ENCODE measurements at places on chromosomes 6 and 20.

- DNase-seq: peak; percentile 11
Observed at GRCh38 chr6:158972241-158973233, 27.5 kb downstream of the RSPH3 start.

- no peak for DNase-seq
Observed at GRCh38 chr6:161074496-161075121, 83.0 kb downstream of the MAP3K4 start.

GRCh38 chr20:52789716-52790115 is 182.4 kb upstream of the TSHZ2 start:
- DNase-seq: no peak

GRCh38 chr6:16367571-16367970 is 129.2 kb downstream of the GMPR start:
- DNase-seq: no peak

- no peak for DNase-seq
Observed at GRCh38 chr6:15510536-15511247, 152.1 kb downstream of the DTNBP1 start.

GRCh38 chr20:22420116-22420598 is 164.2 kb downstream of the FOXA2 start:
- DNase-seq: no peak

DNA sequence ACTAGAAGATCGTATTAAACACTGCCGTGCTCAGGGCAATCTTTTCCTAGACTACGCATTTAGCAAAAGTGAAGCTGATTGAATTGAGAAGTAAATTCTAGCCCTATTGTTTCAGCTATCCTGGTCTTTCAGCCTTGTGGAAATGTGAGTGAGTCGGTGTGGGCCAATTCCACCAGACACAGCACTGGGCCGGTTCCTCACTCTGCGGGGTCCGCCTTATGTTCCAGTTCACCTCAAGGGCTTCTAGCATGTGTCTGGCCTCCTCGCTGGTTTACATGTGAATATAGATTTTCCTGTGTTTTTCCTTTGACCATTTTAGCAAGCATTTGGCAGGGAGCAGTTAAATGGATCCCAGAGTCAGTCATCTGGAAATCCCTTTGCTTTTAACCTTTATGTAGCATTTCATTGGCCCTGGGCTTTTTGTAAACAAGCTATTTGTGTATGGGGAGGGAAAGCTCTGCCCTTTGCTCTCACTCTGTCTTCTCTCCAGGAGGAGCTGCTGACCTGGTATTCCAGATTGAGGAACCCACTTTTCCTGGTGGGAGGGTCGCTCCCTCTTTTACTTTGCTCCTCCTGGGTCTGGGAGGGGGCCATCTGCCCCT is 12.4 kb upstream of the GTSF1L start:
- no peak for DNase-seq

GRCh38 chr20:8865636-8866035 is 203.3 kb upstream of the PLCB4 start:
- DNase-seq: no peak

- no peak for DNase-seq
Observed at GRCh38 chr20:22791877-22792525, 207.6 kb upstream of the FOXA2 start.

DNA sequence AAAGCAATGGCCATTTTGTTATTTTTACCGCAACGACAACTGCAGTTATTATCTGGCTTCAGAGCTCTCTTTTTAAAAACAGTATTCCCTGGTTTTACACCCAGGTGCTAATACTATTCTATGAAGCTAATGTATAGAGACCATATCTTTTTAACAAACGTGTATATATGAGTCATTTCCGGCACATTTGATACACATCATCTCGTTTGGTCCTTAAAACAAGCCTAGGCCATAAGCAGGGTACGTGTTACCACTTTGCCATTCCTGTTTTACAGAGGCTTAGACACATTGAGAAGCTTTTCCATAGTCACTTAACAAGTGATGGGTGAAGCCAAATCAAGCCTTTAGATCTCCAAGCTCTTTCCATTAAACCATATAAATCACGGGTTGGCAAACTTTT is 5.5 kb downstream of the TRAF3IP2 start:
- DNase-seq: no peak
